Esophagus muscularis mucosa (tissue), 4 donors: ENCODE measurements at places on chromosomes 7 and 10. TPM values are rescaled to one million over a fixed set of nuclear protein-coding genes. Genes with fewer than 3 reads are reported as not detected.

The TAS2R5 gene
- total RNA-seq: 0.50 TPM

The PON3 gene
- 1.2 TPM for total RNA-seq

The PTPRZ1 gene
- 10.3 TPM for total RNA-seq

The CD36 gene
- total RNA-seq: 148 TPM
